ENCODE measurements at places on chromosomes 5 and 9.

GRCh38 chr9:104882086-104882485 is 45.9 kb downstream of the ABCA1 start:
- DNase-seq: no peak

GRCh38 chr5:136062366-136063274 is 33.8 kb downstream of the TGFBI start:
- no peak for DNase-seq

- DNase-seq: peak; percentile 63
Observed at GRCh38 chr9:134379831-134380365, 53.6 kb downstream of the RXRA start.

DNA sequence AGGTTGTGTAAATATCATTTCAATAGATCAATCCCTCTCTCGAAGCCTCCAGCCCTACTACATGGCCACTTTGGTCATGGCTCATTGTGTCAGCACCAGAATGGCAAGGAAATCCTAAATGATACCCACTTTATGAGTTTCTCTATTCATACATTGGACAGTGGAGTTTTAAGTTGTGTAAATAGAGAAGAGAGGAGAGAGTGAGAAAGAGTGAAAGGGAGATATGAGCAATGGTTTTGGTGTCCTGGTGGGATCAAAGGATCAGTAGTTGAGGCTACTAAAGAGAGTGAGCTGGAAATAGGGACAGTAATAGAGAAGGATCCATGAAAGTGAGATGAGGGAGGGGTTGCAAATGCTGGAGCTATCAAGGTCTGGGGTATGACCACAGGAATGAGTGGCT is 31.5 kb upstream of the GZMA start:
- DNase-seq: no peak

DNA sequence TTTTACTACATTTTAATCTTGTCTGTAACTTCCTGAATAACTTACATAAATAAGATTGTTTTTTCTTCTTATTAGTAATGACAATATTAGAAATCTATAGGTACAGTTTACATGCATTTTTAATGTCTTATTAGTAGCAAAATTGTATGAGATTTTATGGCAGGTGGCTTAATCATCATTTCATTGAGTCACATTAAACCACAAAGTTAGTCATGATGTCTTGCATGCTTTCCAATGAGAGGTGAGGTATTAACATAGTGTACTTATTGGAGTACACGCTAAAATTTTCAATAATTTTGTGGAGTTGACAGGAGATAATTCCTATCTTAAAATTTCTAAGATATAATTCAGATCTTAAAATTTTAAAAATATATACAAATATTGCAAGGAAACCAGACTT is 989.6 kb upstream of the ARRDC3 start:
- DNase-seq: peak; percentile 1

DNA sequence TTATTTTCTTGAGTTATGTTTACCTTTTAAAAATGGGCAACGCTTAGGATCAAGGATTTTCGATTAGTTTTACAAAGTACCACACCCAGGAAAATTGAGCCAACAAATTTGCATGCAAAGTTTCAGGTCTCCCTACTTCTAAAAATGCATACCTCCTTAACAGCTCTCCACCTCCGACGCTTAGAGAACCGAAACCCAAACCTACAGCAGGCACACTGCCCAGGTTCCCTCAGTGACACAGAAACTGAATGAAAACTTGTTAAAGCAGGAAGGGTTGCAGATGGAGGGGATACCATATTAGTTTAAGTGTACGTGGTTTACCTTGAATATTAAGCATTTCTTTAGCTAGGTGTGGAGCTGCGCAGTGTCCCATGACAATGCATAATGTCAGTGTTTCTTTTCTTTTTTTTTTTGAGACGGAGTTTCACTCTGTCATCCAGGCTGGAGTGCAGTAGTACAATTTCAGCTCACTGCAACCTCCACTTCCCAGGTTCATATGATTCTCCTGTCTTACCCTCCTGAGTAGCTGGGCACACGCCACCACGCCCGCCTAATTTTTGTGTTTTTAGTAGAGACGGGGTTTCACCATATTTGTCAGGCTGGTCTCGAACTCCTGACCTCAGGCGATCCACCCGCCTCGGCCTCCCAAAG is 1.6 kb upstream of the SUB1 start:
- no peak for DNase-seq

DNA sequence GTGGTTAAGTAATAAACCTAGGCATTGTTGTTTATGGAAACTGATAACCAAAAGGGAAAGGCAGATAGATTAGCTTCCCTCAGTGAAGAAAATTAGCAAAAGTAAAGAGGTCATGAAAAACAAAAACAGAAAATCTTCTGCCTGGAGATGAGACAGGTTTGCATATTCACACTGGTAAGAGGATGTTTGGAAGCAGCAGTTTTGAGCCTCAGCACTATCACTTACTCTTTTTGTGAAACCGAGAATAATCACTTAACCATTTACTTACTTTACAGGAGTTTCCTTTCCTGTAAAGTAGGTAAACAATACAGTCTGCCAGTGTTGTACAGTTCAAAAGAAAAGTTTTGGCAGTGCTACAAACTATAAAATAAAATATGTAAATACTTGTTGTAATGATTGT is 35.5 kb upstream of the EMB start:
- no peak for DNase-seq

- DNase-seq: no peak
Observed at GRCh38 chr9:132597073-132597775, 14.8 kb downstream of the BARHL1 start.

DNA sequence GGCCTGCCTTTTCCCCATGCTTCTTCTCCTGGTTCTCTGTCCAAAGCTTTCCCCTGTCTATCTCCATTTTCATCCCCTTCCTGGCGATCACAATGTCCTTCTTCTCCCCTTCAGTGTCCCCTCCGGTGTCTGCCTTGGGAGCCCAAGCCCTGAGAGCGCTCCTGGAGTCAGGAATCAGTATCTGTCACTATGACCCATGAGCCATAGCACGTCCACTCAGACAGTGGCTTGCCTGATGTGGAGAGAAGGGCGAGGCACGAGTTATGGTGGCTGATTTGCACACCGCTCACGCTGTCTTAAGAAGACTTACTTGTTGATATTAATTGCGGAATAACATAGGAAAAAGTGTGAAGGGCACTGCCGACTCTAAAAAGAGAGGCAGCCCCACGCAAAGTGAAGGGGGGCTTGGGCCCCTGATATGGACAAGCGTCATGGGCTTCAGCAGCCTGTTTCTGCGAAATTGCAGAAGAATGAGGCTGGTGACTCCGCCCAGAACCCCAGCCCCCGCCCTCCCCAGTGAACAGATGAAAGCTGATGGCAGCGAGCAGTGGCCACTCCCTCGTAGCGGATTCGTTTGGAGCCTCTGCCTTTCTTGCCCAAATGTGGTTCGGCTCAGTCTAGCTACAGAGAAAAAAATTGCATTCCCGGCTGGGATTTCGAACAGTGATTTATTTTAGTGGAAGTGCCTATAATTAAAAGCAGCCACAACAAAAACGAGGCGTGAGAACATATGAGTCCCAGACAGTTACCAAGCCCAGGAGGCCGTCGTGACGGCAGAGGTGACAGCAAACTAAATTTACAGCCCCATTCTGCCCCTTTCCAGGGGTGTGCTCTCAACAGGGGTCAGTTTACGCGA is 149.8 kb downstream of the ICE1 start:
- DNase-seq: no peak

DNA sequence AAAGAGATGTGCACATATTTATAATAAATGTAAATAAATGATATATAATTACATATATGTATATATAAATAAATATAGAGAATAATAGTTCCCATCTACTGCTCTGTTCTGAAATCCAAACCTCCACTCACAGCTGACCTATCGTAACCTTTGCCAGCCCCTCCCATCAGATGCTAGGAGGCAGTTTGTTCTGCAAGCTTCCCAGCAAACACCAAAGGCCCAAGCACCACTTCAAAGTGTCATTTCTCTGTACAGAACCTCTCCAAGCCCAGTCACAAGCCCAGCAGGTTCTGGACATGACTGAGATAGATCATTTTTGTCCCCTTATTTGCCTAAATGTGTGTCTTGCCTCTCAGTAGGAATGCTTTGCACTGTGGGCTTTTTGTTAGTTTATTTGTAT is 62.4 kb downstream of the MFAP3 start:
- no peak for DNase-seq

DNA sequence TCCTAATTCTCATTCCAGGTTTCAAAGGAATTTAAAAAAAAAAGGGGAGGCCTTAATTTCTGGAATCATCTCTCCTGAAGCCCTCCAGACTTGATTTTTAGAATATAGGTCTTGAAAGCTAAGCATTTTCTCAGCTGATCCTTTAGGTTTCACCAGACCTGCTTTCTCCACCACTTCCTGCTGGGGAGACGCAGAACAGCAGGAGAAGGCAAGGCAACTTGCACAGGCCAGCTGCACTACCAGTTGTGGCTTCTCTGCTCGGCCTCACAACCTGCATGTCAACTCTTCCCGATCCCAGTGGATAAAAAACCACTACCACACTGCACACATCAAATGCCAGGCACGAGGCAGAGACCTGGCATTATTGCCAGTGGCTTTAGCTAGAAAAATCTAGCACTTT is 119.8 kb downstream of the SIL1 start:
- DNase-seq: no peak

- no peak for DNase-seq
Observed at GRCh38 chr5:56671571-56671970, 143.8 kb upstream of the MAP3K1 start.

- peak; percentile 39 for DNase-seq
Observed at GRCh38 chr9:108257382-108257781, 598.4 kb downstream of the ACTL7B start.

- no peak for DNase-seq
Observed at GRCh38 chr9:26339796-26340195, 552.8 kb downstream of the CAAP1 start.

- DNase-seq: no peak
Observed at GRCh38 chr9:89444274-89444673, 53.6 kb downstream of the SEMA4D start.

GRCh38 chr5:74294231-74294705 is 346.3 kb downstream of the ENC1 start:
- no peak for DNase-seq

GRCh38 chr9:8917956-8918739 is 1118.6 kb upstream of the DMAC1 start:
- DNase-seq: no peak

DNA sequence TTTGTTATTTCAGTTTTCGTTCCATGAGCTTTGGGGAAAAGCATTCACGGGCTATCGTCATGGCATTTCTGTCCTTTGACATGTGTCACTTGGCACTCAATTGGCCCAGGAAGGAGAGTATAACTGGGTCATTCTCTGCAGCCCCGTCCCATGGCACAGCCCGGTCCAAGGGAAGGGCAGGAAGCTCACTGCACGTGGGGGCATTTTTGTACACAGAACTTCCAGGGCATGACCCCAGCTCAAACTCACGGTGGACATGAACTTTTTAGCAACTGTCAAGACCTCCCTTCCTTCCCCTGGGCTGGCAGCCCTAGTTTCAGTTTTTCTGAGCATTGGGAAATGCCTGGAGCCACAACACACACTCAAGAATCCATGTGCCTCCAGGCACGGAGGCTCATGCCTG is 161.6 kb upstream of the PANK3 start:
- no peak for DNase-seq

DNA sequence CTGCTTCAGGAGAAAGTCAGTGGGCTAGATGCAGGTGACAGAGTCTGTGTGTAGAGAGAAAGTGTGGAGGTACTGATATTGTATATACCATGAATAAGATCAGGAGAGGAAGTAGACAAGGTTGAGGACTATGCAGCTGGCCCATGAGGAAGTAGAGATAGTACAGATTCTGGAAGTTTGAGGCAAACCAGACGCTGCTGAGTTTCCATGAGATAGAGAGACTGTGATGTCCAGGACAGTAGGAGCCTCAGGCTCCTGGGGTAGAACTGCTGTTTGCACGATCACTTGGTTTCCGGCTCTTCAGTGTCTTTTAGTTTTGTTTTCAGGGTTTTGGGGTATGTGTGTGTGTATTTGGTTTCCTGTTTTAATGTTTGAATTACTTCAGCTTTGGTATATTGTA is 13.6 kb downstream of the OTULINL start:
- no peak for DNase-seq

DNA sequence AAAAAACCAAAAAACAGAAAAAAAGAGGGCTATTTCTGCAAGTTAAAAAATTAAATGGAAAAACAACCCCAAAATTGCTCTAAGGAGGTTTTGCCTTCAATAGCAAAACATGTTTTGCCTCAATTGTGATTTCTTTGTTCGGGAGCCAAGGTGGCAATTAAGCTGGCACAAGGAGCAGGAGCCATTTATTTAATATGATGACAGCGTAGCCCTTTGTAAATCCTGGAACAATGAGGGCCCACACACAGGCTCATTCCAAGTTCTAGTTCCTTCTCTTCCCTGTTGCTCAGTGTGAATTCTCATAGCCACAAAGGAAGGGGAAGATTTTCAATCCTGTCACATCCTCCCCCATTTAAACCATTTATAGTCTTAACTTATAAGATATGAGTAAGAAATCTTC is 353.2 kb downstream of the PDE4D start:
- DNase-seq: no peak

DNA sequence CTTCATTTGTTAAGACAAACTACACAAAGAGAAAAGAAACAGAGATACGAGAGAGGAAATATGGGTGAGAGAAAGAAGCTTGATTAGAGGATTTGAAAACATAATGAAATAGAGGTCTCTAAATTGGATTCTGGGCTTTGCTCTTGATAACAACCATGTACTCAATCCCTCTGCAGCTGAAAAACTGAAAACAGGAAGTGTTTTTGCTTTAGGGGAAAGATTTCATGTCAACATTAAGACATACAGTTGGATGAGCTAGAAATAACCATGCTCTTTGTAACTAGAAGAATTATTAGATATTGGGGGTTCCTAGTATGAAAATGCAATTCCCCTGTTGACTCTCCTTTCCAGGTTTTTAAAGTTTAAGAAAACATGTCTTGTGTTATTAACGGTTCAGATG is 21.9 kb downstream of the CRHBP start:
- DNase-seq: no peak

DNA sequence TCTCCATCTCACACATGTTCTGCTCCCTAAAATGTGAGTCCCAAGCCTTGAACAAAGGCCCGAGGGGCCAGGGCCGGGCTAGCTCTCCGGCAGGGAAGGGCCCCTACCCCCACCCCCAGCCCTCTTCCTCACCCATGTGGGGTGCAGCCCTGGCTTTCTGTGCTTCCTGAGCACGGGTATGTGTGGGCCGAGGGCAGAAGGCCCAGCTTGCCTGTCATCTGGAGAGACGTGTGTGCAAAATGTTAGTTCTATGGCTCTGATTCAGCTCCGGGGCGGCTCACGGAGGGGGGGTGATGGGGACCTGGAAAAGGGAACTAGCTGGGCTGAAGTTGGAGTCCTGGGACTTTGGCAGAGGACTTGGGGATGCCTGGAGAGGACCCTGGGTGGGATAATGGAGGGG is 90.3 kb upstream of the ARAP3 start:
- no peak for DNase-seq

- DNase-seq: no peak
Observed at GRCh38 chr9:96462541-96462940, 12.6 kb downstream of the HABP4 start.

- DNase-seq: no peak
Observed at GRCh38 chr5:6482735-6483134, 34.1 kb downstream of the UBE2QL1 start.

- DNase-seq: no peak
Observed at GRCh38 chr9:86246752-86247161, 12.7 kb downstream of the C9orf153 start.
